ENCODE measurements at places on chromosomes 6 and 20.

- DNase-seq: no peak
Observed at GRCh38 chr6:68874747-68875146, 239.7 kb downstream of the ADGRB3 start.

GRCh38 chr6:4809999-4810918, 34.1 kb downstream of the CDYL start:
- DNase-seq: no peak

- DNase-seq: no peak
Observed at GRCh38 chr6:142192343-142192742, 45.3 kb downstream of the VTA1 start.

- no peak for DNase-seq
Observed at GRCh38 chr6:31965700-31966099, 6.2 kb downstream of the DXO start.

- DNase-seq: no peak
Observed at GRCh38 chr6:42958125-42958524, 2.4 kb upstream of the GNMT start.

GRCh38 chr6:33668914-33669313, 42.6 kb downstream of the UQCC2 start:
- DNase-seq: no peak

GRCh38 chr6:161374971-161375873, 101.4 kb upstream of the AGPAT4 start:
- no peak for DNase-seq

- DNase-seq: no peak
Observed at GRCh38 chr6:23091795-23092194, 522.4 kb downstream of the HDGFL1 start.

GRCh38 chr20:25489221-25489871, 81.9 kb downstream of the GINS1 start:
- DNase-seq: no peak

- DNase-seq: no peak
Observed at GRCh38 chr6:3578981-3579380, 122.1 kb upstream of the SLC22A23 start.

GRCh38 chr20:19428324-19428723, 215.9 kb downstream of the SLC24A3 start:
- no peak for DNase-seq

- DNase-seq: no peak
Observed at GRCh38 chr20:63898882-63899558, 4.1 kb downstream of the DNAJC5 start.

GRCh38 chr20:47777220-47777619, 8.1 kb downstream of the SULF2 start:
- DNase-seq: no peak

DNA sequence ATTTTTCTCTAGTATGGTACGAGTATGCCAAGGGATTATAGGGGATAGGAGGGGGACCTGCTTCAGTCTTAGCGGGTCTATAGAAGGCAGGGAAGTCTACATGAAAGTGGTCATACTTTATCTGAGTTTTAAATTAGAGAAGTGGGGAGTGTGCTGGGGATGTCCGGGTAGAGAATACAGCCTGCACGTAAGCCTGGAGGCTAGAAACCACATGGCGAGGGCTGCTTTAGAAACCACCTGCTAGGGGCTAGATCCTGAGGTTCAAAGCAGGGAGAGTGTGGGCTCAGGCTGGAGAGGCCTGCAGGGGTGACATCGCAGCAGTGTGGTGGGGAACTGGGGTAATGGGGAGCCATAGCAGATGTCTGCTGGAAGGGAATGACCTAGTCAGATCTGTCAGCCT, 85.2 kb downstream of the VEGFA start:
- no peak for DNase-seq

GRCh38 chr20:48008850-48009515, 223.7 kb upstream of the SULF2 start:
- DNase-seq: no peak

DNA sequence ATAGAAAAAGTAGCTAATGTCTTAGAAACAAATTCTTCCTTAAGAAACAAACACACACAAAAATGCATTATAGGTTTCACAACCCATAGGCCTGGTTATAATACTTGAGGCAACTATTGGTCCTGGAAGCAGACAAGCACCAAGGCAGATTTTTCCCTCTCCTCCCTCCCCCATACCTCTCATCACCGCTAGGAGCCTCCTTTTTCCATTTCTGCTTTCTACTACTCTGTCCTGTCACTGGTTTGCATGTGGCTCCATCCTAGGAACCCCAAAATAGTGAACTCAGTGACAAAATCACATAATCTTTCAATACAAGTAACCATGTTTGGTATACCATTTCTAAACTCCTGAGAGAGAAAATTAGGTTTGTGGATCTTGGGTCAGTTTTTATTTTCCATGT, 66.1 kb downstream of the HMGCLL1 start:
- DNase-seq: no peak

GRCh38 chr6:47169785-47170616, 127.9 kb upstream of the ADGRF1 start:
- no peak for DNase-seq

DNA sequence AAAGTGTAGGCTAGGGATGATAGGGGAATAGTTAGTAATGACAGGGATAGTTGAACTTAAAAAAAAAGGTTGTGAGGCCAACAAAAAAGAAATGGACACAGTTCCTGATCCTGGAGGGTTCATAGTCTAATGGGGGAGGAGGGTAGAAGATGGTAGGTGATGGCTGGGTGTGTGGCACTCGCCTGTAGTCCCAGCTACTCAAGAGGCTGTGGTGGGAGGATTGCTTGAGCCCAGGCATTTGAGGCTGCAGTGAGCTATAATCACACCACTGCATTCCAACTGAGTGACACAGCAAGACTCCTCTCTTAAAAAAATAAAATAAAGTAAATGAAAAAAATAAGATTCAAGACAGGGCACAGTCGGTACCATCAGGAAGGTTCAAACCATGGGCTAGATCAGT, 2.4 kb upstream of the MICB start:
- no peak for DNase-seq

DNA sequence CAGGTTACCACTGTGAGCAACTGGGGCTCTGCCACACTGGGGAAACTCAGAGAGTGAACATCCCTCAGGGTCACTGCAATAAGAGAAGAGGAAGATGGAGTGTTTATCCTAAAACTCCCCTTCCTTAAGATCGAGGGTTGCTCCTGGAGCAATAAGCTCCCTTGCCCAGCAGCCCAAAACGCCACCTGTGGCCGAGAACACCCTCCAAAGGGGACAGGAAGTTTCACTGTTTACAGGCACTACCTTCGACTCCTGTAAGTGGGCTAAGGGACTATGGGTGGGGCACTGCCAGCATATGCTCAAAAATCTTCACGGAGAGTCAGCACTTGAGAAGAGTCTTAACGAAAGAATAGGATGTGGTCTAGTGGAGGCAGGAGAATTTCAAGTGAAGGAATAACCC, 132.5 kb downstream of the FAXC start:
- DNase-seq: no peak

DNA sequence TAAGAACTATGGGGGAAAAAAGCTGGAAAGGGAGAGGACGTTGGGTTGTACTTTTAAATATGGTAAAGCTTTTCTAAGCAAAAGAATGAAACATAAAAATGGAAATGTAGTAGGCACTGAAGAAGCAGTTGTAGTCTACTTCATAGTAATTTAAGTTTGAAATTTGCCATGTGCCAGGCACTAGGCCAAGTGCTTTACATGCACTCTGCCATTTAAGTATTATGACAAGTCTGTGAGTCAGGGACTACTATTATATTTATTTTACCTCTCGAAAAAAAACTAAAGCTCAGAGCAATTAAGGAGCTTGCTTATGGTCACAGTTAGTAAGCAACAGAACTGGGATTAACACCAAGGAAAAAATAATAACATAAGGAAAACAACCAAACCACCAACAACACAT, 257.8 kb downstream of the GMDS start:
- DNase-seq: no peak

GRCh38 chr20:12482661-12483060, 526.1 kb upstream of the SPTLC3 start:
- no peak for DNase-seq

GRCh38 chr6:142773324-142773723, 171.7 kb downstream of the HIVEP2 start:
- no peak for DNase-seq
